H54 (cell line): ENCODE measurements at places on chromosomes 6 and 20.

DNA sequence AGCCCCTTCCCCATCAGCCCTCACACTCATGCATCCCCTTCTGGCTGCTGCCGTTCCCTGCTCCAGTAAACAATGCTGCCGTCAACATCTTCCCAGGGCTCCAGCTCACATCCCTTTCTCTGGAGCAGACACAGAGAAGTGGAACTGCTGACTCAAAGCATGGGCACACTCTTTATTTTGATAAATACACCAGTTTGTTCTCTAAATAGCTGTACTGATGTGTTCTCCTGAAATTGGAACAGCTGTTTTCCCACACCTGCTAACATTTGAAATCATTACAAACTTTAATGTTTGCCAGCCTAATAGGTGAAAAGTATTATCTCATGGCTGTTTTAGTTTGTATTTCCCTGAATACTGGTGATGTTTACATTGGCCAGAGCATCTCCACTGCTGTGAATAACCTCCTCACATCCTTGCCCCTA lies 102.1 kb upstream of the NXT1 start:
- no peak for DNase-seq

- DNase-seq = no peak
Measured at GRCh38 chr6:27375613-27376079, 12.9 kb upstream of the ZNF391 start.

DNA sequence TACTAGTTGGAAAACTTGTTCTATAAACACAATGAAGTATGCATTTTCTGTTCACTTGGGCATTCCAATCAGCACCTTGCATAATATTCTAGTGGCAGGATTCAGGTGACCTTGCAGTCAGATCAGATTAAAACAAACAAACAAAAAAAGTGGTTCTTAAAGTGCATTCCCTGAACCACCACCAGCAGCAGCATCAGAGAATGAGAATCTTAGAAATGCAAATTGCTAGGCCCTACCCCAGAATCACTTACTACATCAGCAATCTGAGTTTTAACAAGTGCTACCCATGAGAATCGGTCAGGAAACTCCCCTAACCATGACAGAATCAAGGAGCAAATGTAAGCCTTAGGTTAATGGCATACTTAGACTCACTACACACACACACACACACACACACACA lies 41.7 kb downstream of the SNAP25 start:
- no peak for DNase-seq

DNA sequence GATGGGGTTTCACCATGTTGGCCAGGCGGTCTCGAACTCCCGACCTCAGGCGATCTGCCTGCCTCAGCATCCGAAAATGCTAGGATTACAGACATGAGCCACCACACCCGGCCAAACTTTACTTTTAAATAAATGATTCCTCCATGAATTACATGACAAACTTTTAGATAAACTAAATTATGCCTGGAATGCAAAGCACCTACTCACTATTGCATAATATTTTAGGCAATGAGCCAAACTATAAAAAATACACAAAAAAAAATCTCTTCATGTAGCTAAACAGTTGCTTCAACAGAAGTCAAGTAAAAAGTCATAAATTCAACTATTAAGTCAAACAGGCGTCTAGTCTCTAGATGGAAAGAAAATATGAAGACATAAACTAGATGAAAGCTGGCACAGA lies 56.5 kb downstream of the PTPRK start:
- no peak for DNase-seq

DNA sequence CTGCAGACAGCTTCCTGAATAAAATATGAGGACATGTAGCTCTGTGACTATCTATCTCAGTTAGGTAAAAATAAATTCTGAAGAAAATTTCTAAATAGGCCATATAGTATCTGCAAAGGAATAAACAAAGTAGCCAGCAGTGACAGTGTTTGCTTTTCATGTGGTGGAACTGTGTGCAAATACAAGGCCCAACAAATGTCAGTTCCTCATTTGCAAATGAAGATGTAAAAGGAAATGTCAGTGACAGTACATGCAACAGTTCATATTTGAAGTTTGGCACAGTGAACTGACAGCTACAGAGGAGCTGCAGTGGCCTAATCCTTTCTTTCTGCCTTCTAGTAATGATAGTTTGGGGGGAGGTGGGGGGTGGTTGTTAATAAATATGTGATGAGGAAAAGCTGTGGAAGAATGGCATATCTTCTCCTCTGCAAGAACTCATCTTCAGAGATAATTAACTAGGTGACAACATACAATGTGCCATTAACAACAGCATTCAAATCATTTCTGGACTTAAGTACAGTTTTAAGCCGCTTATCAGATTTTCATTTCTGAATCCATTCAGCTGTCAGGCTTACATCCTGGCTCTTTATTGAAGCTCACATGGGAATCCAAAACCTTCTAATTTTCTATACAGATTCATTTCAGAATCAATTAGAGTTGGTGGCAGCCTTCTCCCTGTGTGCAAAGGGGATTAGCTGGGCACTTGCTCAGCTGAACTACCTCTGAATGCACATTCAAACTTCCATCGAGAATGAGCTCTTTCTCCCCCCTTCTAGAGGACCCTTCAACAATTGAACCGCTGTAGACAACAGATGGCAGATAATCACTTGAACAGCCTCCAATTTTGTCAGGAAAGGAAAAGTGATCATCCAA lies 1059.0 kb upstream of the EPHA7 start:
- no peak for DNase-seq

DNA sequence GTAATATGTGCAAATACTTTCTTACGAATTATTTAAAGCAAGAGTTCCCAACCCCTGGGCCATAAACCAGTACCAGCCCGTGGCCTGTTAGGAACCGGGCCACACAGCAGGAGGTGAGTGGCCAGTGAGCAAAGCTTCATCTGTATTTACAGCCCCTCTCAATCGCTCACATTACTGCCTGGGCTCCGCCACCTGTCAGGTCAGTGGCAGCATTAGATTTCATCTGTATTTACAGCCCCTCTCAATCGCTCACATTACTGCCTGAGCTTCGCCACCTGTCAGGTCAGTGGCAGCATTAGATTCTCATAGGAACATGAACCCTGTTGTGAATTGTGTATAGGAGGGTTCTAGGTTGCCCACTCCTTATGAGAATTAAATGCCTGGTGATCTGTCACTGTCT lies 142.0 kb downstream of the RNASET2 start:
- DNase-seq = no peak

GRCh38 chr6:81051952-81052351 lies 700.5 kb downstream of the TENT5A start:
- no peak for DNase-seq

DNA sequence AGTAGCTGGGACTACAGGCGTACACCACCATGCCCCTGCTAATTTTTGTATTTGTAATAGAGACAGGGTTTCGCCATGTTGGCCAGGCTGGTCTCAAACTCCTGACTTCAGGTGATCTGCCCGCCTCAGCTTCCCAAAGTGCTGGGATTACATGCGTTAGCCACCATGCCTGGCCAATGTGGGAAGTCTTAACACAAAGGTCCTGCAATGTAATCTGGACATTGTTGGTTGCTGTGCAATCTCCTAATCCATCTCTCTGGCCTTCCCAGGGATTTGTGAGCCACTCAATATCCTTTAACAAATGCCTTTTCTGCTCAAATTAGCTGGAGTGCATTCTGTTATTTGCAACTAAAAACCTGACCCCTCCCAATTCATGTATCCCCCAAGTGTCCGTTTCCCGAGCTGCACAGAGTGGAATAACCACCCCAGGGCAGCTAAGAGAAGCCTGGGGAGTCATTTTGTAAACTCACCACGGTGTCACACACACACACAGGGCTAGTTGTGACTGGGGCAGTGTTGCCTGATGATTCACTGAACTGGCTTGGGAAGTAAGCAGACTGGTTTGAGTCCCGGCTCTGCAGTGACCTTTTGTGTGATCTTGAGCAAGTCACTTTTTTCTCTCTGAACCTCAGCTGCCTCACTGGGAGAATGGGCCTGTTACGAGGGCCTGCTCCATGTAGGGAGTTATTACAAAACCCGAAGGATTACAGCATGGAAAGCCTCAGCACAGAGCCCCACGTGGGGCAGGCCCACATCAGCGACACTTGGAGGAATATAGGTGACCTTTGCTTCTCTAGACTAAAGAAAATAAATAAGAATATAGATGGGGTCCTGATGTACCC lies 152.3 kb downstream of the ZMYND8 start:
- DNase-seq = peak; percentile 63

DNA sequence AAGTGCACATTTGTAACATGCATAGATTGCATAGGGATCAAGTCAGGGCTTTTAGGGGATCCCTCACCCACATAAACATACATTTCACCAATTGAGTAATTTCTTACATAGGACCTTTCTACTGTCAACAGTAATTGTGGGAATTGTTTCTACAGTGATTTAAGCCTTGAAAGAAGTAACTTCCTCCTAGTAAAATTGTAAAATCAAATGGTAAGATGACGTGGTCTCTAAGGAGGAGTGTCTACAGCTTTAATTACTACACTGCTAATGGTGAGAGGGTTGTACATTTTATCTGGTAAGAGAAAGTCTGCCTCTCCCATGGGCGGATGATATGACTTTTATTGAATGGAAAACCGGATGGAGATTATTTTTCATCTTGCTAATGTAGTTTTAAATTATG lies 98.0 kb downstream of the RPP40 start:
- no peak for DNase-seq

GRCh38 chr6:108779536-108780275 lies 68.5 kb upstream of the ARMC2 start:
- no peak for DNase-seq

DNA sequence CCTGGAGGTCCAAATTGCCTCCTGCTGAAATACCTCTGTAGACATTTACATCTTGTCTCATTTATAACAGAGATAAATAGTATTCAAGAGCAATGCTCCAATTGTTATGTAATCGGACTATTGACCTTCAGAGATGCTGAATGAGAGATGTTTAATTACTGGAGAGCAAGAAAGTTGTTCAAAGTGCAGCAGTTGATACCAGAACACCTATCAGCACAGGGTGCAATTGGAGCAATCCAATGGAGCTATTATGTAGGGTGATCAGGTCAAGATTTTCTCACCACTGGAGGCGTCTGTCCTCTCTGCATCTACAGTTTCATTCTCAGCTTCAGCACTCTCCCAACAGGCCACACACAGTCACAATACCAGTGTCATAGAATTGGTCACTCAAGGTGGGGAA lies 19.5 kb upstream of the TMX4 start:
- no peak for DNase-seq

GRCh38 chr6:15499591-15499990 lies 163.2 kb downstream of the DTNBP1 start:
- DNase-seq = no peak

GRCh38 chr6:32816746-32817204 lies at the start of gene HLA-DOB:
HLA-DOB (minus strand) TSS chr6:32817002; CDS start chr6:32816951, 51 bp downstream.
- DNase-seq = peak; percentile 44

- peak; percentile 67 for DNase-seq
Measured at GRCh38 chr6:31441365-31442267, 38.2 kb downstream of the MICA start.

DNA sequence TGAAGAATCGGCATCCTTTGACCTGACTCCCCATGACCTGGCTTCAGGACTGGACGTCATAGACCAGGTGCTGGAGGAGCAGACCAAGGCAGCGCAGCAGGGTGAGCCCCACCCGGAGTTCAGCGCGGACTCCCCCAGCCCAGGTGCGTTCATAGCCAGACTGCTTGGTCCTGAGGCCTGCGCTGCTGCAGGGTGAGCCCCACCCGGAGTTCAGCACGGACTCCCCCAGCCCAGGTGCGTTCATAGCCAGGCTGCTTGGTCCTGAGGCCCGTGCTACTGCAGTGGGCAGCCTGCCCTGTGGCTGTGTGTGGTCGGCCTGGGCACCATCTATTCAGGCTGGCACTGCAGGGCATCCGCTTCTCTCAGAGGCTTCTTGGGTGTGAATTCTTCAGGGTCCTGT lies 15.8 kb downstream of the RTEL1 start:
- DNase-seq = no peak

- DNase-seq = no peak
Measured at GRCh38 chr20:20752712-20753111, 40.3 kb upstream of the RALGAPA2 start.

GRCh38 chr6:37525460-37526357 lies 26.0 kb upstream of the CCDC167 start:
- no peak for DNase-seq

GRCh38 chr20:25460566-25461280 lies 53.2 kb downstream of the GINS1 start:
- no peak for DNase-seq

- no peak for DNase-seq
Measured at GRCh38 chr20:53611449-53611894, 17.8 kb upstream of the ZNF217 start.

DNA sequence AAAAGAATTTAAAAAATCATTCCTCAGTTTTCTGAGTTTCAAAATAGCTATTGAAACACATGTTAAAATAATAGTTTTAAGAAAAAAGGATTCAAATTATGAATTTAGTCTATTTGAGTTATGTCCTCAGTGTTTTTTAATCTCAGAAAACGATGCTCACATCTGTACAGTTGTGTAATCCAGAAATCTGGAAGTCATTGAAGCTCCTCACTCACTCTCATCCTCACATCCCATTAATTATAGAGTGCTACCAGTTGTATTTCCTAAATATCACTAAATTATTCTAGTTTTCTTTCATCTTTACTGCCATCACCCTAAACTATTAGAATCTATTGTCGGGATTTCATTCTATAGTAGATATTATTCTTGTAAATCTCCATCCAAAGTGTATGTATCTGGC lies 234.7 kb upstream of the RIMS1 start:
- DNase-seq = no peak

- DNase-seq = no peak
Measured at GRCh38 chr20:37316116-37316774, 26.8 kb downstream of the MANBAL start.

DNA sequence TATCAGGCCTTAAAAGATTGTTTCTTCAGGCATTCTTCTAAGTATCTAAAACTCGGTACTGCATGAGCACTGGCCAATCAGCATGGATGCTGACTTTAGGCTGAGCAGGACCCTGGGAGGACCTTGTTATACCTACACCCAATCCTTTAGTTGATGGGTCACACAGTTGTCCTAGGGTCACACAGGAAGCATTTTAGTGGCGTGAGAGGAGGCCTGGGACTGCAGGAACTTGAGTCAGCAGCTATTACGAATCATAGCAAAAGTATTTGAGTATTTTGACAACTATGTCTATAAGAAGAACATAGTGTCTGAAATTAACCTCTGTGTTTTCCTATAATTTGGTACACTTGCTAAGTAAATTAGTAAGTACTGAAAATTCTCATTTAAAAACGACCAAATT lies 741.4 kb downstream of the HACE1 start:
- no peak for DNase-seq

GRCh38 chr6:126429866-126430265 lies 90.0 kb downstream of the CENPW start:
- DNase-seq = no peak

GRCh38 chr6:167044696-167045095 lies 45.5 kb downstream of the CEP43 start:
- no peak for DNase-seq
